ENCODE measurements at places on chromosomes 11 and 22. TPM values are rescaled to one million over a fixed set of nuclear protein-coding genes. Genes with fewer than 3 reads are reported as not detected.

DNA sequence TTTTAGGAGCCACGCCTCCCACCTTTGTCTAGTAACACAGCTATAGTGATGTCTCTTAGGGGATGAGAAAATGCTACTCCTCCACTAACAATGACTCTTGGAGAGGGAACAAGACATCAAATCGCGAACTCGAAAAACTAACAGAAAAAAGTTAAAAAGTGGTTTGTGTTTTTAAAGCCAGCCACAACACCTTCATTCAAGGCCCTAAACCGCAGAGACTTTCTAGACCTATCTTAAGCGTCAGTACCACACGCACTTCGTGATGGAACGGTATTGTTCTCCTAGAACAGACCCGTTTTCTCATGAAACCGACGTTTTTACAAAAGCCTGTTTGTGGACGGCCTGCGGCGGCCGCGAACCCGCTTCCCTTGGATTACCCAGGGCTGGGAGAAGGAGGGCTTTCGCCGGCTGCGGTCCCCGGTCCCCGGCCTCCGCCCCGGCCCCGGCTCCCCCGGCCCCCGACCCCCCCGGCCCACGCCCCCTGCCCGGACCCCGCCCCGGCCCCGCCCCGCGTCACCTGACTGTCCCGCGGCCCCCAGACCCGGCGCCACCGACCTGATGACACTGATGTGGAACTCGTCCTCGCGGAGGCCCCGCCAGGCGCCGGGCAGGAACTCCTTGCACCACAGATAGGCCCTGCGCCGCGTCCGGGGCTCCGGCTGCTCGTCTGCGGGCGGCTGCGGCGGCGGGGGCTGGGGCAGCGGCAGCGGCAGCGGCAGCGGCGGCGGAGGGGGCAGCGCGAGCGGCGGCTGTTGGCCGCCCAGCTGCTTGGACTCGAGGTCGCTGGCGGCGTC is 718 bp downstream of the CHKA start:
- DNase-seq = peak; percentile 35

The OR51B5 gene
- total RNA-seq = not detected

DNA sequence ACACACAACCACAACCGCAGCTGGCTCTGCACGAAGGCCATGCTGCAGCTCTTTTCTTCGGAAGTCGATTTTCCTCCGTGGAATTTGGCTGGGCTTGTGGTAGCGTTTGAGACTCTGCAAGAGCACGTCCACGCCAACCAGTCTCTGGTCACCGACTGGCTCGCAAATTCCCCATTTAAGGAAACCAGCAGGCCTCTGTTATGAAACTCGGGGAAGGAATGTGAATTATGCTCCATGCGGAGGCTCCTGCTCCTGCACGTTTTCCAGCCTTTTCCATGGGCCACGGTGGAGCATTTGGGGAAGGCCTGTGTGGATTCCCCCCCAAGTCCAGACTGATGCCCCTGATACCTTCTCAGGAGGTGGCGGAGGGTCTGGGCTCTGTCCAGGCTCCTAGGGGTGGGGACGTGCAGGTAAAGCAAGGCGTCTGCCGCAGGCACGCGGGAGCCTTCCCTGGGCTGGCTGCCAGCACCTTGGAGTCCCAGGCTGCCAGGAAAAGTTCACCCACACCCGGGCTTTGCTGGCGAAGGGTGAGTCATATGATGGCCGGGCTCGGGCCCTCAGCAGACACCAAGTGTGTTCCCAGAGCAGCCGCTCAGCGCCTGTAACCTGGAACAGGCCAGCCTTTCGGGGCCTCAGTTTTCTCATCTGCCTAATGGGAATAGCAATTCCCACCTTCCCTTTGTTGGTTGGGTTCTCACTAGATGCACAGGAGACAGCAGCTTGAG is 41.9 kb downstream of the LRP5 start:
- no peak for DNase-seq

DNA sequence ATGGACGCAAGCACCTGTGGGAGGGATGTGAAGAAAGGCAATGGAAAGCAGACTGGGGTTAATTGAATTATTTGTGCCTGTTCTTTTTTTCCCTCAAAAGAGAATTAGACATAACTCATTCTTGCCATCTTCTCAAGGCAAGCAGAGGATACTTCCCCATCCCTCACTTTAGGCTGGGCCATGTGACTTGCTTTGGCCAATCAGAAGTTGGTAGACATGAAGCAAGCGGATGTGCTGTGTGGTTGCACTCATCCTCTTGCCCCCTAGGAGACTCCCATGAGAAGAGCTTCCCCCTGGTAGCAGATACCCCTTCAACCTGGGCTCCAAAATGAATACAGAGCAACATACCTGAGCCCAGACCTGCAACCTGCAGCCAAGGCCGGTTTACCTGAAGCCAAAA is 124.4 kb upstream of the ZC3H12C start:
- no peak for DNase-seq

DNA sequence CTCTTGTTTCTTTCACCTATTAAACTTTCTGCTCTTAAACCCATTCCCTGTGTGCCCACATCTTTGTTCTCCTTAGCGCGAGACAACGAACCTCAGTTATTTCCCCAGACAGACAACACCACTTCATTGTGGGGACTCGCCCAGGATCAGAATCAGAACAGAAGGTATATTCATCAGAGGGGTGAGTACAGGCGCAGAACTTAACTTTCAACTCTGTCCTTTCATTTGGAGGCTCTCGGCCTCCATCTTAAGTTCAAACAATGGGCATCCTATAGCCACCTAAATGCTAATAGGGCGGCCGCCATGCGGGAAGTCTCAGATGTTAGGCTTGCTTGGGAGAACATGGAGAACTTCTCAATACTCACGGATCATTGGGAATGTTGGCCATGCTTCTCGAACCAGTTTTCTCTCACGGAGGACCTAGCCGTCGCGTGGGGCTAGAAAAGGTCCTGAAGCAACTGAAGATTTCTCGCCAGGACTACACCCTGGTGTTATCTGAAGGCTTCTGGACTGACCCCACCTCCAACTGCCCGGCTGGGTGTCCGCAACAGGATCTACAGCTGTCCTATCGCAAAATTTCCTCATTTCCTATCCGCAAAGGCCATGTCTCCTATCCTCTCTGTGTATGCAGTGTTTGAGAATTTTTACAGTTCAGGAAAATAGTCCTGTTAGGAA is 13.4 kb upstream of the HYLS1 start:
- no peak for DNase-seq

DNA sequence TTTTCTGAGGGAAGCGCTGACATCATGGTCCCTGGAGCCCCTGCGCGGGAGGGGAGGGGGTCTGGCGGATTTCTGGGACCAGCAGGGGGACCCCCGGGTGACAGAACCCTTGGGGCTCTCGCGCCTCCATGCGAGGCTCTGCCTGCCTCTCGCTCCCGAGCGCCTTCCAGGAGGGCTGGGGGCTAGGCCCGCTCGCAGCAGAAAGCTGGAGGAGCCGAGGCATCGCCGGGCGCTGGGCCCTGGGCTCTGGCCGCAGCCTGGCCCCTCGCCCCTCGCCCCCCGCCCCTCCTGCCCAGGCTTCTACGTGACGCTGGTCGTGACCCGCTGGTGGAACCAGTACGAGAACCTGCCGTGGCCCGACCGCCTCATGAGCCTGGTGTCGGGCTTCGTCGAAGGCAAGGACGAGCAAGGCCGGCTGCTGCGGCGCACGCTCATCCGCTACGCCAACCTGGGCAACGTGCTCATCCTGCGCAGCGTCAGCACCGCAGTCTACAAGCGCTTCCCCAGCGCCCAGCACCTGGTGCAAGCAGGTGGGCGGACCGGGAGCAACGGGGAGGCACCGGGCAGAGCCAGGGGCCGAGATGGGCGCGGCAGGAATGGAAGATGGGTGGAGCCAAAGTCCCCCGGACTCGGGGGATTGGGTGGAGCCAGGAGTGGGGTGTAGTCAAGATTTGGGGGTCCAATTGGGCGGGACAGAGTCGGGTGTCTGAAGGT is 5.4 kb downstream of the BEST1 start:
- DNase-seq = peak; percentile 47

GRCh38 chr11:70085815-70086769 is 8.0 kb downstream of the ANO1 start:
- DNase-seq = no peak

The LSP1 gene
- 453 TPM for total RNA-seq

The YPEL4 gene
- 0.99 TPM for total RNA-seq

The MUS81 gene
- 51.1 TPM for total RNA-seq

DNA sequence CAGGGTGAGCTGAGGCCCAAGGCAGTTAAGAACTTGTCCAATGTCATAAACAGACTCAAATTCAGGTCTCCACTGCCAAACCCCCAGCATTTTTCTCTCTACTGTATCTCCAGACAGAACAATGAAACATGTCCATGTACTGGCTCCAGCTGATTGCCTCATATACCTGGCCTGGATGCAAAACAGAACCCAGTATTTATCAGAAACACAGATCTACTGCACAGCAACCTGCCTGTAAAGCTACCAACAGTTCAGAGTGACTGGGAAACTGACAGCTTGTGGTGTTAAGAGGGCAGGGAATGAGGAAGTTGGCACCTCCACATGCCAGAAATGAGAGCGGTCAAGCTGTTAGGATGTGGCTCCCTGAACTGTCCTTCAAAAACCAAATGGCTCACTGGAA is 41.6 kb downstream of the C11orf71 start:
- DNase-seq = no peak

DNA sequence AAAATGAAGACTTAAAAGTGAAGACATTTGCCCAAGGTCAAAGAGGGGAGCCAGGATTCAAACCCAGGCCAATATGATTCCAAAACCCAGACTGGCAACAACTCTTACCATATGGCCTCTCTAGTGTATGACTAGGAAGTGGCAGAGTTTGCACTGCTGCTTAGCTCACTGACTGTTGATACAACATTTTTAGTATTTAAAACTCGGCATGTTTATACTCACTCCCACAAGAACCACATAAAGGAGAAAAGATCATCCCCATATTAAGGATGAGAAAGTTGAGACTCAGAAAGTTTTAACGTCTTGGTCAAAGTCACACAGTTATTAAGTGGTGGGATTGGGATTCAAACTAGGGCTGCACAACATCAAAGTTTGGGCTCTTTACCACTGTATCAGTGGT is 81.7 kb downstream of the CCDC34 start:
- no peak for DNase-seq

The SLC5A4 gene
- total RNA-seq = not detected

GRCh38 chr22:26725012-26725676 is 67.8 kb downstream of the MIAT start:
- no peak for DNase-seq

The NELL1 gene
- total RNA-seq = not detected

DNA sequence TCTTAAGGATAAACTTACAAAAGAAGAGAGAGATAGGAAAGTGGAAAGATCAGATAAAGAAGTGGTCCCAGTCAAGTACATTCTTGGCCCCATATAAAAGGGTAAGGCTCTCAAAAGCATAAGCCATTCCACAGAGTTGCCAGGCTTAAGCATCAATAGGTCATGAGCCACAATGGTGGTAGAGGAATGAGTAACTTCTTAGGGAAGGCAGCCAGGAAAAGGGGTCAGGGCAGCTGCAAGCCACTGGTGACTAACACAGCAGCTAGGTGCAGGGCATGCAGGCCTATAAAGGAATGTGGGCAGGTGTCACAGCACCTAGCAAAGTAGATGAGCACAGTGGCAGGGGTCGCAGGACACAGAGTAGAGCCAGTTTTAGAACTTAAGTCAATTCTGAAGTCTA is 302.6 kb upstream of the FAT3 start:
- DNase-seq = no peak

DNA sequence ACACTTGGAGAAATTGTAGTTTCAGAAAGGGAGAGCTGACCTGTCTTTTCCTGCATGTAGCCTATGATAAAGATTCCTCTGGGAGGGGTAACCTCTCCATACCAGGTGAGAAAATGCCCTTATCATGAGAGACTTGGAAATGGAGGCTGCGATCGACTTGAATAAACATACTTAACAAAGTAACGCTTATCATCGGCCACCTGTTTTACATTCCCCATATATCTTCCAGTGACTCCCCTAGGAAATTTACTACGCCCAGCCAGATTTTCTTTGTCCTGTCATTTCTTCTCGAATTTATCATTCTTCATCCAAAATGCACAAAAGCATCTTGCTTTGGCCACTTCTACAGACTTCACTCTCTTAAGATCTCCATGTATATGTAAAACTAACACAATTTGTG is 143.5 kb downstream of the CCDC81 start:
- no peak for DNase-seq

GRCh38 chr22:22935546-22936157 is 48.0 kb downstream of the IGLL5 start:
- DNase-seq = no peak

The LARGE2 gene
- total RNA-seq = 4.2 TPM

The OR52M1 gene
- total RNA-seq = not detected

The LRRC51 gene
- total RNA-seq = 1.5 TPM

The HTR3A gene
- not detected for total RNA-seq

DNA sequence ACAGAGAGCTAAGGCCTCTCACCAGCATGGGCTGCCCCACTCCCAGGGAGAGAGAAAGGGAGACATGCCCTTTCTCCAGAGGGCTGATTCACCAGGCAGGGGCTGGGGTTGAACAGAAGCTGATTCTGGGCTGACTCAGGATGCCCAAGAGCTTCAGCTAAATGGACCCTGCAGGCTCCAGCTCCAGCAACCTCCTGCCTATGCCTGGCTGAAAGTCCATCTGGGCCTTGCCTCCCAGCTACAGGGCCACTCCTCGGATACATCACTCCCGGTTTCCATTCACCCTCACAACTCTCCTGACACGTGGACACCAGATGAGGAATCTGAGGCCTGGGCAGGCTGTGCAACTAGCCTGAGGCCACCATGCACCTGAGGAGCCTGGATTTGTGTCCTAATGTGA is 215.5 kb downstream of the BUD13 start:
- no peak for DNase-seq

GRCh38 chr11:119420631-119421030 is 2.3 kb downstream of the THY1 start:
- DNase-seq = no peak

The CRYAB gene
- not detected for total RNA-seq

The SMC1B gene
- total RNA-seq = not detected

DNA sequence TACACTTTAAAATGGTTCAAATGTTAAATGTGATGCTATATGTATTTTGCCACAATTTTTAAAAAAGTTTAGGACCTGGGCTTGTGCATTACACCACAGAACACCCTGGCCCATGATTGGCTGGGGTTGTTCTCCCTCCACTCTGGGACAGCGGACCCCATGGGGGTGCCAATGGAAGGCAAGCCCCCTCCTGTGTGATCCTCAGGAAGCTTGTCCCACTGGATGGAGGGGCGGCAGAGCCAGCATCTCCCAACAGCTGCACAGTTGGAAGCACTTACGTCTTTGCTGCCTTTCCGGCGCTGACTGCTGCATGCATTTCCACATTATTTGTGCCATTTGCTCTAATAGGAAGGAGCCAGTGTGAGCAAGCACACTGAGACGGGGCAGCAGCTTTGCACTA is 196.5 kb downstream of the SHANK2 start:
- DNase-seq = no peak

DNA sequence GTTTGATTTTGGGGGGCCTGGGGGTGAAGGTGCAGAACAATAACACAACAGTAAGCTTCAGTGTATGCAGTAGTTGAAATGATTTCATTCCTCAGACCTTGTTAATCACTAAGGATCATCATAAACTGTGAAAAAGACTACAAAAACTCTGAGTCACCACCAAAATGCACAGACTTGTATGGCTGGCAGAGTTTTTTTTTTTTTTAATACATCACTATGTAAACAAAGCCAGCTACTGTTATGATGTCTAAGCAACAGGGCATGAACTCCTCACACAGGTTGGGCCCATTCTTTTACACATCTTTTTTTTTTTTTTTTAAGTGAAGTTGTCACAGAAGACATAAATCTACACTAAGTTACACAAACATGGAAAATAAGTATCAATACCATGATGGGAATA is 311.9 kb downstream of the GUCY1A2 start:
- DNase-seq = no peak

The GVQW3 gene
- total RNA-seq = 2.7 TPM

GRCh38 chr22:43176090-43176489 is 10.8 kb downstream of the TTLL12 start:
- no peak for DNase-seq

The CECR2 gene
- total RNA-seq = not detected
